ENCODE measurements at places on chromosomes 16 and 17.

DNA sequence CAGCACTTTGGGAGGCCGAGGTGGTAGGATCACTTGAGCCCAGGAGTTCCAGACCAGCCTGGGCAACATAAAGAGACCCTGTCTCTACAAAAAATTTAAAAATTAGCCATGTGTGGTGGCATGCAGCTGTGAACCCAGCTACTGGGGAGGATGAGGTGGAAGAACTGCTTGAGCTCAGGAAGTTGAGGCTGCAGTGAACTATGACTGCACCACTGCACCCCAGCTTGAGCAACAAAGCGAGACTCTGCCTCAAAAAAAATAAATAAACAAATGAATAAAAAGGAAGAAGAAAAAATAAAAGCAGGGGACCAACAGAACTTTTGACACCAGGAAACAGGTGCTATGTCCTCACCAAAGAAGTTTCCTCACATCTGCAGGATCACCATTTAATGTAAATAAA is 14.2 kb downstream of the TERF2 start:
- DNase-seq: no peak

- no peak for DNase-seq
Measured at GRCh38 chr17:78337244-78338109, 22.4 kb downstream of the SOCS3 start.

GRCh38 chr17:66612993-66613392 is 221.9 kb upstream of the CACNG5 start:
- DNase-seq: no peak

DNA sequence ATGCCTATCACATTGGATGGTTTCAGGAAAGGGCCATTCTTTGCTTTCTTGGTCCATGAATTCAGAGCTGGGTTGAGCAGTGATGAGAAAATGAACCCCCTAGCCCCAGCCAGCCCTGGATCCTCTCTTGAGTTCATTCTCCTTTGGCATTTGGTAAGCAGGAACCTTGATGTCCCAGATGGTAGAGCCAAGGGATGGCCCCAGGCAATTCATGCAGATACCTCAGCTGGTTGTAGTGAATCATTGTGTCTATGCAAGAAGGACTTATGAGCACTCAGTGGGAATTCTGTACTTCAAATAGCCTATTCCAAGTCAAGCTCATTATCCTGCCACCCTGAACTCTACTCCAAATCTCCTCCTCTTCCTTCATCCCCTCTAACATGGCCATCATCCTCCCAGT is 412.7 kb downstream of the UTP18 start:
- DNase-seq: no peak

DNA sequence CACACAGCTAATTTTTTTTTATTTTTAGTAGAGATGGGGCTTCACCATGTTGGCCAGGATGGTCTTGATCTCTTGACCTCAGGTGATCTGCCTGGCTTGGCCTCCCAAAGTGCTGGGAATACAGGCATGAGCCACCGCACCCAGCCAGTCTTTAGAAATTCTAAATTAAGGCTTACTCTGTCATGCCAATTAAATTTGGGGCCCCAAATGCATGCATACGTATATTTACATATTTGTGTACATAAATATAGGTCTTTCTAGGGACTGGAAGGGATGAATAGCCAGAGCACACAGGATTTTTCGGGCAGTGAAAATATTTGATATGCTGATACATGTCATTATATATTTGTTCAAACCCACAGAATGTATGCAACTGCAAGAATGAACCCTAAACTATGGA is 105.1 kb downstream of the BCAS3 start:
- no peak for DNase-seq

DNA sequence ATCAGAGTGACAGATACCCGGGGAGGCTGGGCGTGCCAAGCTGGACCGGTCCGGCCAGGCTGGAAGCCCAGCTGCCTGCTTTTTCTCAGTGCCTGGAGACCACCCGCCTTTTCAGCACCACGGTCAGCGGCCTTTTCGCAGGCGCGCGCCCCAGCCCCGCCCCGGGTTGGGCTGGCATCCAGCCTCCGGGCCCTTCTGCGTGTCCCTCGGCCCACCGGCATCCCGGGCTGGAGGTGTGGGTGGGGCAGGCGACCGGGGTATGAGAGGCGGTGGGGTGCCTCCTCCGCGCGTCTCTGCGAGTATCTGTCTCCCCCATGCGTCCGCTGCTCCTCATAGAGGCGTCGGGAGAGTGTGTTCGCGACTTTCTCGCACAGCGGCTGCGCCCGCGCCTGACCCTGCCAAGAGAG is 102.5 kb downstream of the MRM1 start:
- DNase-seq: no peak

GRCh38 chr16:88351491-88352101 is 31.2 kb upstream of the ZNF469 start:
- no peak for DNase-seq

Measured in brain pericyte (primary cell).